ENCODE measurements at places on chromosomes 5 and 9.

GRCh38 chr5:157390551-157391297 is 69.3 kb upstream of the NIPAL4 start:
- DNase-seq, result peak; percentile 66

DNA sequence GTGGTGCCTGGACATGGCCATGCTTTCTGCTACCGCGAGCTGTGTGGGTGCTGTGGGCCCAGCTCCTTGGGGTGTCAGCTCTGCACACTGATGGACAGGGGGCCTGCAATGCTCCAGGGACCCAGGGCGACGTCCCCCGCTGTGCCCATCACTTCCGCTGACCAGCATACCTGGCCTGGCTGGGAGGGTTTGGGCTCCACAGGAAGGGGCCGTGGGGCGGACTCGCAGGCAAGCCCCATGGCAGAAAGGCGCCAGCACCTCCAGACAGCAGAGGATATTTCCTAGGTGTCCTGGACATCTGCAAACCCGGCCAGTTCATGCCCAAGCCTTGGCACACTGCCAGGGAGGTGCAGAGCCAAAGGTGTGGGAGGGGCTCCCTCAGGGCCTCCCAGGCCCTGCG is 295.8 kb upstream of the IRX4 start:
- DNase-seq, result no peak

DNA sequence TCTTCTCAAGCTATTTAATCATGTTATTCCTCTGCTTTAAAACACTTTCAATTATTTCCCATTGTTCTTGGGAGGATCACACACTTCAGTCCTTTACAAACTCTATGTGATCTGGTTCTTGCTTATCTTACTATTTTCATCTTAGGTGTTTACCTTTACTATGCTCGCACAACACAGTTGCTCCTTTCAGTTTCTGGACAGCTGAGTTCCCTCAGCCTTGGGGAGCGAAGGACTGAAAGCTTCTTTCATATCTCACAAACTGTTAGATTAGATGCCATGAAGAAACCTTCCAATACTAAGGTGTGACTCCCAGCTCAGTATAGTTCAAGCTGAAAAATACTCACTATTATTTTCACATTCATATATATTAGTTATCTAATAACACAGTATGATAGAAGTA is 117.9 kb downstream of the CDC42SE2 start:
- no peak for DNase-seq

- DNase-seq, result no peak
Observed at GRCh38 chr5:16791036-16791705, 144.9 kb downstream of the MYO10 start.

GRCh38 chr9:89247431-89248353 is 63.3 kb upstream of the CKS2 start:
- DNase-seq, result no peak

- DNase-seq, result peak; percentile 78
Observed at GRCh38 chr5:158967541-158967940, 132.2 kb downstream of the EBF1 start.

DNA sequence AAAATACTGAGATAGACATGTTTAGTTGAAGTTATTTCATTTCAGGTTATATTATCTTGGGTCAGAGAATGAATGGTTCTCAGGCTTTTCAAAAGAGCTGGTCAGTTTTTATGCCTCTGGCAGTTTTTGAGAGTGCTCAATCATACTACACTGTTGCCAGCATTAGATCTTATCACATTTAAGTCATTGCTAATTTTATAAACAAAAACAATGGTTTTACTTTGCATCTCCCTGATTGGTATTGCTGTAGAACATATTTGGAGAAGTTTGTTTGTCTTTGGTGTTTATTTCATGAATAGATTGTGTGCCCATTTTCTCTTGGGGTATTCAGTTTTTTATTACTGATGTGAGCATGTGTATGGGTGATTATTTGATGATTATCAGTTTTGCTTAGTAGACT is 1.5 kb downstream of the CATSPER3 start:
- DNase-seq, result no peak

DNA sequence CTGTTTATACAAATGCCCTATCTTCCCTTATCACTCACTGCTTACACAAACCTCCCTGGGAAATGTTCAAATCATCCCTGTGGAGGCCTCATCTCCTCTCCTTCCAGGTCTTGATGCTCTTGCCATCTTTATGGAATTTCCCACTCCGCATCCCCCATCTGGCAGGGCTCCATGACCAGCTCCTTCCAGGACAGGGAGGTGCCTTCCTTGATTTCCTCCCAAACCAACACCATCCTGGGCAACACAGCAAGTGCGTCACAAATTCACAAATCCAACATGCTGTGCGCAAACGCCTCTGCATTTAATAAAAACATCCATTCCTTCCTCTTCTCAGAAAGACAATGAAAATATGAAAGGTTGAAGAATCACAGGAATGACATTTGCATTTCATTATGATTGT is 51.7 kb downstream of the EPB41L4A start:
- no peak for DNase-seq

GRCh38 chr5:148828511-148829247 is 2.3 kb downstream of the ADRB2 start:
- no peak for DNase-seq

GRCh38 chr5:79617539-79617938 is 5.3 kb downstream of the TENT2 start:
- DNase-seq, result no peak

GRCh38 chr9:84154320-84154719 is 173.7 kb downstream of the RMI1 start:
- no peak for DNase-seq

DNA sequence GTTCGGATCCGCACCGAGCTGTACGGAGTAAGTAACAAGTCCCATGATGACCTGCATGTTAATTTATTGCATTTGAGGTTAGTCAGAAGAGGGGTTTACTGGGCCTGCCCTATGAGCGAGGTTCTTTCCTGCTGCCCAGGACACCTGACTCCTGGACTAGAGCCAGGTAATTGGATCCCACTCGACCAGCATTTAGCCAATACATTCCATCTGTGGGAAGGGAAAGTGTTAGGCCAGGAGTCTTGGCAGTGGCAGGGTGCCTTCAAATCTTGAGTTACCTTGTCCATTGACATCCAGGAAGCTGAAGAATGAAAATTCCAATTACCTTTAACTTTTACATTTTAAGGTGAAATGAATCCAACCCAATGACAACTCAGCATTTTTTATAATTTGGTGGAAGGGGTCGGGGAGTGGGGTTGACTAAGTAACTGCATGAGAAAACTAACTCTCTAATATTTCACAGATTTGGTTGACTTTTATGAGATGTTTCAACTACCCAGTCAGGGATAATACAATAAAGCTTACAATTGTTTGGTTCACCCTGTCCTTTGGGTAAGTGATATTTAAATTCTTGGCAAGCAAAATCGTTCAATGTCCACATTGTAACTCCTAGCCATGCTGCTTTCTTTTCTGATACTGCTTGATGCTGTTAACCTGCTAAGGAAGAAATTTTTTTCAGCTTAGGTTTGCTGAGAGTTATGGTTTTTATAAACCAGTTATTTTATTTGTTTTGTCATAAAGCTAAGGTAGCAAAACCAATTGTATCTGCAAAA is 111.6 kb upstream of the IQGAP2 start:
- DNase-seq, result no peak

GRCh38 chr5:82105457-82105856 is 133.6 kb downstream of the ATG10 start:
- no peak for DNase-seq

GRCh38 chr5:74034733-74035132 is 408.7 kb downstream of the ARHGEF28 start:
- DNase-seq, result peak; percentile 86

DNA sequence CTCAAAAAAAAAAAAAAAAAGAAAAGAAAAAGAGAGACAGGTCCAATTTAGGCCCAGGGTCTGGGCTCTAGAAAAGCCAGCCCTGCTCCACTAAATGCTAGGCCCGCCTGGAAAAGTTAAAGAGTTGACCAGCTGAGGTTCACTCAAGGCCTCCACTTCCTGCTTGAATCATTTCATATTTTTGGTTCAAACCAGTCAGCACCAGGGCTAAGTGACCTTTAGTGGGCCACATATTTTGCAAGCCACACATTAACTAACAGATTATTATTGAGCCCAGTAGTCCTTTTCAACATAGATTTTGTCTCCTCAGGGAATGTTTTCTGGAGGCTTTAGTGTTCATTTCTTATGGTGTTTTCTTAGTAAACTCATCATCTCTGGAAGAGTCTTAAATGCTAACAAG is 156.6 kb downstream of the TLR4 start:
- DNase-seq, result no peak

GRCh38 chr9:23496489-23497136 is 329.4 kb downstream of the ELAVL2 start:
- no peak for DNase-seq

DNA sequence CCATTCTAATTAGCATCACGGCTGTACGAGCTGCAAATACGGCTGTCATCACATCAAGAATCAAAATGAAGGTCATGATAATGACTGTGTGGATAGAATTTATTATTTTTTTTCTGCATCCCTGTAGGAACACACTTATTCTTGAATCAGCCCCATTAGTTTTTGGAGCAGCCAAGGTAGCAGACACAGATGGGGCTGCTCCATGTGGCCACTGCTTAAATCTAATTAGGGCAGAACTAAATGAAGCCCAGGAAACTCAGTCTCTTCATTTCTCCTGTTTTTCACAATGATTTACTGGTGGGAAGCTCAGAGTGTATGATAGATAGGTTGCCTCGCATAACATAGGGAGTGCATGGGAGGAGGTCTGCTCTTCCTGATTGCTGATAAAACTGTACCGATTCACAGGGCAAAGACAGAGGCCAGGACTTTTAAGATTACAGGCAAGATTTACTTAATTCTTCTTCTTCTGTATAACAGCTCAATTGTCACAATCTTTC is 275.5 kb downstream of the GLIS3 start:
- no peak for DNase-seq

DNA sequence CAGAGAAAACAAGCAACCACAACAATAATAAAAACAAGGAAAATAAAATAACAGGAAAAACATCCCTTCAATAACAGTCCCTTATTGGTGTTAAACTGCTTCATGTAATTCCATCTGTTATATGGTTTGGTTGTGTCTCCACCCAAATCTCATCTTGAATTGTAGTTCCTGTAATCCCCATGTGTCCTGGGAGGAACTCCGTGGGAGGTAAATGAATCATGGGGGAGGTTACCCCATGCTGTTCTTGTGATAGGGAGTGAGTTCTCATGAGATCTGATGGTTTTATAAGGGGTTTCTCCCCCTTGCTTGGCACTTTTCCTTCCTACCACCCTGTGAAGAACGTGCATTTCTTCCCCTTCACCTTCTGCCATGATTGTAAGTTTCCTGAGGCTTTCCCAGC is 369.8 kb downstream of the TMEM232 start:
- DNase-seq, result no peak

- no peak for DNase-seq
Observed at GRCh38 chr9:110343551-110343950, 5.9 kb upstream of the TXNDC8 start.

GRCh38 chr5:79081779-79082178 is 12.2 kb downstream of the BHMT2 start:
- DNase-seq, result no peak

DNA sequence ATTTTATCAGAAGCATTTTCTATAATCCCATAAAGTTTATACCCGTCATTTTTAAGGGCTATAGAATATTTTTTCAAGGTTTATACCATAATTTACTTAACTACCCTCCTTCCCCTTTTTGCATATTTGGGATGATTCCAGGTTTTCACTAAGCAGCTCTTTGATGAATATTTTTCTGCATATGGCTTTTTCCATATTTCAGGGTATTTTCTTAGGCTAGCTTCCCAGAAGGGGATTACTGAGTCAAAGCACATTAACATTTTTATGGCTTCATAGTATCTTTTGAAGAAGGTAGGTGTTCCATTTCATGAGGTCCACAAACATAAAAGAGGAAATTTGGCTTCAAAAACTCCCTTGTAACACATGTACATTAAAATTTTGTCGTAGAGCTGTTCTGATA is 14.6 kb upstream of the COL15A1 start:
- DNase-seq, result no peak

- no peak for DNase-seq
Observed at GRCh38 chr9:106920701-106921283, 57.8 kb downstream of the ZNF462 start.

DNA sequence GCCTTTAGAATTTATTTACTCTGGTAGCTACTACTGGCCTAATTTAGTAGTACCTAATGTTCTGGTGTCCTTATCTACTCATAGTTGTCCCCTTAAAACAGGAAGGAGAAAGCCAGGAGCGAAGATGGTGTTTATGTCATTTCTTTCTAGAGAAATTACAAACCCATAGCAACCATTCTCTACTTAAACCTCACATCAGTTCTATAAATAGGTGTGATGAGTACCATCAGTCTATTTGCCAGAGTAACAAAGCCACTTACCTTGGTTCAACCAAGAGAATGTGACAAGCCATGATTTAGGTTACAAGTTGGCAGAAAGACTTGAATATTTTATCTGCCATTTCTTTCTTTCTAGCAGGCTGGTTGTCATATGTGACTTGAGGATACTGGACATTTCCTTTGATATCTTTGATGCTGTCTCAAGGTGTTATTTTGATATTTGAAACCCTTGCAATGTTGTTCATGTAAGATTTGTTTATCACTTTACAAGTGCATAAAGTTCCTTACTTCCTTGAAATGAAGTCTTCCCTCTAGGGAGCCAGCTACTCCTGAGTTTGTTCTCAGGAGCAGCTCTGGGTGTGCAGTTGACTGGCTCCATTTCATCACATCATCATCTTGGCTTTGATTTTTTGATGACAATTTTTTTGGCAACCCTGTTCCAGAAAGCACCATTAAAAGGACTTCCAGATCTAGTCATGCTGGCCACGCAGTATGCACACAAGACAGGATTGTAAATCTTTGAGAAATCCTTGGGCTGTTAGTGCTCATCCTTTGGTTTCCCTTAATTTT is 286.8 kb downstream of the ARHGAP26 start:
- no peak for DNase-seq

DNA sequence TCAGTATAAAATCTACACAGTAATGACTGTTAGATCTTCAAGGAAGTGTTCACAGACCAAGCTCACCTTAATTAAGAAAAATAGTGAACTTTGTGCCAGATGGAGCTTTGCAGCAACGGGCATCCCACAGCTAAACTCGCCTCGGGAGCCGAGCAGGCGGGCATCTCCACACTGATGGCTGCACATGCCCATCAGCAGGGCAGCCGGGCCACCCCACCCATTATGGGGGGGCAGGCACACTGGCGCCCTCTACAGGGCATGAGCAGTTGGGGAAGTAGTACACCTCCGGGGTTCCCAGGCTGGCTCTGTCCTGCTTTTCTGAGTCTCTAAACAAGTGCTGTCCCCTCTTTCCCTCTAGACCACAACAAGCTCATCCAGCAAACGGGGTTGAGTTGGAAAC is 21.6 kb downstream of the ANKS6 start:
- DNase-seq, result no peak

DNA sequence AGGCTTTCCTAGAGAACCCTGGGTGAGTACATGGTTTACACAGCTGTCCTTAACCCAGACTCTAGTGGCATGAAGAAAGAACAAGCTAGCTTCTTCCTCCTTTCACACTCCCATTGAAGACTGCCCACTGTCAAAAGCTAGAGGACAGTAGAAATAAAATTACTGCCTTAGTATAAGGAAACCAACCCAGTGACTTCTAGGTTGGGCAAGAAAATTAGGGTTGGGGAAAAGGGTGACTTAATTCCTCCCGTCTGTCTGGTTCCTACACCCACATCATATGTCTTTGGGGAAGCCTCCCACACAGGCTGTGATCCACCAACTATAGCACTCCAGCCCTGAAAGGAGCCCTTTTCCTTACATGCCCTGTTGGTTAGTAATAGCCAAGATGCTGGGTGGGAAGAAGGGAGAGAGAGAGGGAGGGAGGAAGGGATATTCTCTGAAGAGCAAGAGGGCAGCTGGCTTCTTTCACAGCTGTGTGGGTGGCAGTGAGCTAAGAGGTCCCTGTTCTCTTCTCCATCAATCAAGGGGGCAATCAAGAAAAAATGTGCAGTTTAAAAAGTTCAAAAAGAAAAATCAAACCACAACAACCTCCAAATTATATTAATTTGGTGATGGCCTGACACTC is 21.7 kb downstream of the HBEGF start:
- DNase-seq, result peak; percentile 85

Data from skeletal muscle cell (primary cell).